Hippocampal formation (tissue), 2 donors: ENCODE measurements at places on chromosomes 4 and X.

DNA sequence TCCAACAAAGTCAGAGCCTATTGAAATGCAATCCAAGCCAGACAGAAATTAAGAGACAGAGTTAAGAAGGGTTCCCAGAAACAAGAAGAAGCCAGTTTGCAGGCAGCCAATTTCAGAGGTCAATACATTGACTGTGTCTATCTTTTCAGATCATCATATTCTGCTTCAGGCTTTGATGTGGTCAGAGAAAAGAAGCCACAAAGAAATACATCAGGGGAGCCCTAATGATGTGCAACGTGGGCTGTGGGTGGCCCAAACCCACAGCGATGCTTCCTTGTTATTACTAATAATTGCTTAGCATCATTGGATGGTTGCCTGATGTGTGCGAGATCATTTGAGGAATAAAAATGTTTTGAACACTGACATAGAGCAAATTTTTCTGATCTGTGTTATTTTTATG lies 99.0 kb upstream of the DUSP21 start:
- DNase-seq = no peak

DNA sequence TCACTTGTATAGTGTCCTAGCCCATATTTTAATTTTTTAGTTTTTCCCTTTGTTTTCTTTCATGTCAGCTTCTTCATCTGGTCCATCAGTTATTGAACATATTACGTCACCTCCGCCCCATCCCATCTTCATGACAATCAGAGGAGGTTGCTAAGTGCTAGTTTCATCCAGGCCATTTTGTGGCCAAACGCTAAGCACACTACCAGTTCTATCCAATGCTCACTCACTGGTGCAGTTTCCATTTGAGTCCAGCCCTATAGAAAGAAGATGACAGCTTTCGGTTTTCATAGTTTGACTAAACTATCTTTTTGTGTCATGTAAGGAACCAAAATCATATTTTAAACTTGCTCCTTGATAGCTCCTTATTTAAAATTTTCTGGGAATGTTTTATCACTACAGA lies 304.2 kb downstream of the TENM3 start:
- DNase-seq = no peak

DNA sequence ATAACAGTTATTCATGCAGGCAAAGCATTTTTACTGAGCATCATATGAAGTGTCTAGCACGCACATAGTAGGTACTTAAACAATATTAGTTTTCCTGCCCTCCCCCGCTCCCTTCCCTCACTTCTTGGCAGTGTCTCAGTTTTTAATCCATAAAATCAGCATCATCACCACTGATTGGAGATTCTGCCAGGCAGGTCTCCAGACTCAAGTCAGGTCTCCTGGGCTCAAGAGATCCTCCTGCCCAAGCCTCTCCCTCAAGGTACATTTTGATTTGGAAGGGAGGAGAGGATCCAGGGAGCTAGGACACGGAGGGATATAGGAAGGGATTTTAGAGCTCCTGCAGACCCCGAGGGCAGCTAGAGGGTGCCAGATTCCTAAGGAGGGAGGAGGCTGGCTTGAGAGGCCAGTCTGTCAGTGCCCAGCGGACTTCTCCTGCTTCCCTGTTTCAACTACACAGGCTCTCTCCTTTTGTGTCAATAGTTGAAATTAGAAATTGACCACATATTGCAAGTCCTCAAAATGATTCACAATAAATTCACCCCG lies 4.4 kb upstream of the FAT1 start:
- no peak for DNase-seq

DNA sequence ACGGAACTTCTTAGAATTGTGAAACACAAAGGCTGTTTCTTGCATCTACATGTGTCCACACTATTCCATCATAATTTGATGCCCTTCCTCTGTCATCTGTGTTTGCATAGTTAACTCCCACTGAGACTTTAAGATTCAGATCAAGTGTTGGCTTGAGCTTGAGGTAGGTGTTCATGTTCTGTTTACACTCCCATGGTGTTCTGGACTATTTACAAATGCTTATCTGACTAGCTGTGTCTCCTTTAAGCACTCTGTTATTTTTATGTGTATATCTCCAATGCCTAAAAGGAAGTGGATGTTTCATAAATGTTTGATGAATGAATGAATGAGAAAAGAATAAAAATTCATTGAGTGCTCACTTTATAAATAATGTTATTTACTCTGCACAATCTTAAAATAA lies 622.7 kb downstream of the RAB28 start:
- DNase-seq = no peak

- no peak for DNase-seq
Observed at GRCh38 chr4:67809502-67809901, 55.3 kb upstream of the GNRHR start.

GRCh38 chr4:106450249-106450648 lies 81.7 kb upstream of the GIMD1 start:
- DNase-seq = no peak
